ENCODE measurements at places on chromosomes 1 and 21.

GRCh38 chr1:157025856-157026255 lies 19.7 kb downstream of the ARHGEF11 start:
- DNase-seq = no peak

DNA sequence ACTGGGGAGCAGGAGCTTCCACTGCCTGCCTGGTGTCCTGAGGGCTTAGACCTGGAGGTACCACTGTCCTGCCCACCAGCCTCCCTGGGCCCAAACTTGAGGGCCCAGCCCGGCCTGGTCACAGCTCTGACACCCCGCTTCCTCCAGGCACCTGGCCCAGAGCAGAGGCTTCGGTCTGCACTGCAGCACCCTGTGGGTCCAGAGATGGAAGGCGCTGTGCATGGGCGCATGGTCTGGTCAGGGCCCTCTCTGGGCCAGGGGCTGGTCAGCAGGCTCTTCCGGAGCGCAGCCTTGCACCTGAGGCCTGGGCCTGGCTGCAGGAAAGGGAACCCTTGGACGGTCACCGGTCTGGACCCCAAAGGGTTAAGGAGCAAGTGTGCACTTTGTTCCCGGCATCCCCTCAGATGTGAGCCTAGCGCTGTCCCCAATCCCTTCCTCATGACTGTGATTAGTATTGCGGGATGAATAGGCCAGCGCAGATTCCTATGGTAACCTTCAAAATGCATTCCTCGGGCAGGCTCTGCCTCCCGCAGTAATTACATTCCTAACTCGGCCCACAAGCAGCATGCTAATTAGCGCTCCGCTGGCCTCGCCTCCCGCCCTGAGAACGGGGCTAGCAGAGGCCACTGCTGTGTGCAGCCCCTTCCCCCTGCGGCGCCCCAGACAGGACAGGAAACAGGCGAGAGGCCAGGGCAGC lies 36.3 kb downstream of the PRDM16 start:
- no peak for DNase-seq

DNA sequence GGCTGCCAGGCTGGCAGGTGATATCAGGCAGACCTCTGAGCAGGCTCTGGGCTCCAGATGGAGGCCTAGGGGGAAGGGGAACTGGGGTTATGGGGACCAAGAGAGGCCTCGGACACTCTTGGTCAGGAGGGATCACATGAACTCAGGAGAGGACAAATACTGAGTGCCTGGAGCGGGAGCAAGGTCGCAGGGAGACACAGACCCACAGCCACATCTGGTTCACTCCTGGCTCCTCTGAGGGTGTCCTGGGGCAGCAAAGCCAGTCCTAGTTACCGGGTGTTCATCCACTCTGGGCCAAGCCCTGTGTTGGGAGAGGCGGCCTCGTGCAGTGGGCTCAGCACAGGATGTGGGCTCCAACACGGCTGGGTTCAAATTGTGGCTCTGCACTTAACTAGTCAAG lies 239.0 kb downstream of the PTPRU start:
- no peak for DNase-seq

DNA sequence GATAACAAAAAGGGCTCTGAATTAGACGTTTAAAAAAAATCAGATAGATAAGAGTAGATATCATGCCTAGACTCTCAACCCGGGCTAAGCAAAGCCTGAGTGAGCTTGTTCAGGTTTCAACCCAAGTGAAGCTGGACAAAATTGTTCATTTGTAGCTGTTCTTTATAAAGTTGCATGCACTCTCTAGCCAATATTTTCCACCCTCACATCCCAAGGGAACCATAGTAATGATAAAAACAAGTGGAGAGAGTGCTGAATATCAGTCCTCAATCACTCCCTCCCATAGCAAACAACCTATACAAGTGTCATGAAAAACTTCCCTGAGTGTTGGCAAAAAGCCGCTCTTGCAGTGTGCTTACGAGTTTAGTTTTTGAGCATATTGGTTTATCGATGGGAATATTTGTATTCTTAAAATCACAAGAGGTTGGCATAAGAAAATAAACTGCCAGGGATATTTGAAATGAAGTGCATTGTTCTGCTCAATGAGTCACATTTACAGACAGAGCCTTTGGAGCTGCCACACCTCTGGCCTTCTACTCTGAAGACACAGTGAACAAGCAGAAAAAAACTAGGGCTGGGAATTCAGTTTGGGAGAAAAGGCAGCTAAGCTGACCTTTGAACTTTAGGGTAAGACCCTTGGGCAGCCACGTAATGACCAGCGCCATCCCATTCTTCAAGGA lies 2.2 kb upstream of the CLCA2 start:
- no peak for DNase-seq

- no peak for DNase-seq
Measured at GRCh38 chr21:33974513-33975468, 59.2 kb upstream of the ATP5PO start.

- no peak for DNase-seq
Measured at GRCh38 chr1:118223426-118223825, 38.4 kb upstream of the SPAG17 start.

DNA sequence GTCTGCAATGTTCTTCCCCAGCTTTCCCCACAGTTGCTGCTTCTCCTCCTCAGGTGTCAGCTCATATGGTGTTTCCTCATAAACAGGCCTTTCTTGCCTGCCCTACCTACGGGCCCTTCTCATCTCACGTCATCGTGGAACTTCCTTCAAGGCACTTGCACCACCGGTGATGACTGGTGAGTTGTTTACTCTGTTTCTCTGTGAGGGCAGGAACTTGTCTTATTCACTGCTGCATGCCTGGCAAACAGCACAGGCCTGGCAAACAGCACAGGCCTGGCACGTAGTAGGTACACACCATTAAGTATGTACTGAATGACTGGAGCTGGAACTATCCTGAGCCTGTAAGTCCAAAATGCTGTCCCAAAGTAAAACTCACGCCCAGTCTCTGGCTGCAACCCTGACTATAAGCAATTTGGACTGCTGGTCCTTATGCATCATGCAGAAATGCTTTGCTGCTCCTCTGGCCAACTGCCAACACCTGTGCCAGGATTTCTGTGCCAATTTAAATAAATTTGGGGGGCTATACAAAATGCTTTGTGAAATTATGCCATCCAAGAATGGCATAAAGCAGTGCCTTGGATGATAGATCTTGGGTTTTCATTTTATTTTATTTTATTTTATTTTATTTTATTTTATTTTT lies 25.7 kb downstream of the STK40 start:
- DNase-seq = no peak

GRCh38 chr1:162535501-162535900 lies 26.0 kb upstream of the UAP1 start:
- no peak for DNase-seq
